HT1080 (cell line): ENCODE measurements at places on chromosomes 5 and 9.

GRCh38 chr9:110537841-110538646, 41.5 kb downstream of the SVEP1 start:
- DNase-seq: no peak

DNA sequence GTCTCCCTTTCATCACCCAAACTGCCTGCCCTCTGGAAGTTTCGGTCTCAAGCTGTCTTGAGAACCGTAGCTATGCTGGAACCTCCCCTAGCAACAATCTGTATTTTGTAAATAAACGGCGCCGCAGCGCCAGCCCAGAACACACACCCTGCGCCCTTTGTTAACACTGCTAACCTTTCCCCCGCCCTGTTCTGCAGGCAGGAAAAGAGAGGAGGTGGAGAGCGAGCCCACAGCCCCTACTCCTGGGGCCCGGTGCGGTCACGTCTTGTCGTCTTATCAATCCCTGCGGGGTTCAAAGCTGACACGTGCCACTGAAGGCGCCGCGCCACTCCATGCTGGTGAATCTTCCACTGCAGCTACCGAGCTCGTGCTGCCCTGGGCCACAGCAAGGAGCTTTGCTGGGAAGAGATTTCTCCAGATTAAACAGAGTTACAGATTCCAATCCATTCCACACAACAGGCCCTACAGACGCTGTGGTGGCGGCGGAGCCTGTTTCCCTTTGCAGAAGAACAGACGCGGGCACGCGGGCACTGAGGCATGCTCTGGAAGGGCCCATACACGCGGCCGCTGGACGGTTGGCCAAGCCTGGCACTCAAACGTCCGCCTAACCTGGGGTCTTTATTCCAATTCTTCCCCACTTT, 25.3 kb downstream of the ZDHHC11B start:
- DNase-seq: no peak

DNA sequence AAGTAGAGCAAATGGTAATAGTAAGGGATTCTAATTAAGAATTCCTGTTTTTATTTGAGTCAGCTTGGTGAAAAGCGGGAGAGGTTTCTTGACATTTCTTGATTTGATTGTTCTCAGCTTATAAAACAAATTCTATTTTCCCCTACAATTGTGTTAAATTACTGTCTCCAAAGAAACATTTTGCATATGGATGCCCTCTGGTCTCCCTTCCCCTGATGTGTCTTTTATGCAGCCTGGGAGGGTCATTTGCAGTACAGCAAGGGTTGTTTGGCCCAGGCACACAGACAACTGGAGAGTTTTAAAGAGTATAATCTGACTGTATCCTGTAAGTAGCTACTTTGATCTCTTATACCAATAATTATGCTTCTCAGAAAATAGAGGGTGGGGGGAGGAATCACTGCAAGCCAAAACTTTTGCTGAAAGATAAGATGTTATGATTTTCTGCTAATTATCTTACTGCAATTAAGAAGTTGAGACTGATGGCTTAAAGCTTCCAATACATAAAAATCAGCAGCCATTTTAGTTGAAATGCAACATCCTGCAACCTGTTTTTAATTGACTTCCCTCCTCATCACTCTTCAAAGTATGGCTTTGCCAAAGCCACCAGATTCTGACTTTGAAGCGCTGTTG, 204.1 kb upstream of the SEMA6A start:
- DNase-seq: no peak

GRCh38 chr5:116289276-116289675, 204.5 kb downstream of the COMMD10 start:
- no peak for DNase-seq
